NCI-H510A treated with DMSO at 0.1 percent for 48 hours (cell line): ENCODE measurements at places on chromosomes 5 and 9.

DNA sequence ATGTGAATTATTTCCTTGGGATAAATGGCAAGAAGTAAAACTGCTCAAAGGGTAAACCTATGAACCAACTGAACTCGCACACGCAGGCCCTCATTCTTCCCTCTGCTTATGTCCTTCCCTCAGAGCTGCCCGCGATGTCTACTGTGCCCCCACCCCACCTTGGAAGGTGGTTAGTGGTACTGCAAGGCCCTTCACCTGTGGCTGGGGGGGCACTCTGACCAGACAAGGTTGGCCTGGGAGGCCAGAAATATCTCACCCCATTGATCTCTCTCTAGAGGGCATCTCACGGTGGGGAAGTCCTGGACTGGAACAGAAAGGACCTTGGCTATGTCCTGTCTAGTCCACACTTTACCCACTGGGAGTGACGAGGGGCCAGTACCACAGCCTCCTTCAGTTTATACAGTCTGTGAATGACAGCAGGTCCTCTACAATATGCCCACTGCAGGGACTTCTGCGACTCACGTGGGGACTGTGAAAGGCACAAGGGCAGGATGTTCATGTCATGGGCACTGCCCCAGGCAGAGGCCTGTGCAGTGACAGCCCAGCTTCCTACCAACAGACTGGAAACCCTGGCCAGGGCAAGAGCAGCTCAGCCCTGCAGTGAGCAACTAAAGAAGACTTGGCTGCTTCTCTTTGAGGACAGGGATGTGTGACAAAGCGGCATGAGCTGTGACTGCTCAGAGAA lies 56.8 kb upstream of the SYNPO start:
- DNase-seq, result no peak

DNA sequence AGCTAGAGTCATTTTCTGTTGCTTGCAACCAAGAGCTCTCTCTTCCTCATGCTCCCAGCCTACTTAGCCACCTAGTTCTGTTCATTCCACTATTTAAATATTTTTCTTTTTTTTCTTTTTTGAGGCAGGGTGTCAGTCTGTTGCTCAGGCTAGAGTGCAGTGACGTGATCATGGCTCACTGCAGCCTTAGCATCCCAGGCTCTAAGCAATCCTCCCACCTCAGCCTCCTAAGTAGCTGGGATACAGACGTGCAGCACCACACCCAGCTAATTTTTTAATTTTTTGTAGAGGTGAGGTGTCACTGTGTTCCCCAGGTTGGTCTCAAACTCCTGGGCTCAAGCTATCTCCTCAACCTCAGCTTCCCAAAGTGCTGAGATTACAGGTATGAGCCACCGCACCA lies 5.1 kb upstream of the F12 start:
- no peak for DNase-seq

GRCh38 chr5:150293091-150293941 lies 3.7 kb upstream of the CAMK2A start:
- DNase-seq, result no peak

GRCh38 chr5:102106599-102106998 lies 189.5 kb downstream of the SLCO4C1 start:
- no peak for DNase-seq

GRCh38 chr9:123167474-123167873 lies 100.9 kb downstream of the STRBP start:
- DNase-seq, result no peak

DNA sequence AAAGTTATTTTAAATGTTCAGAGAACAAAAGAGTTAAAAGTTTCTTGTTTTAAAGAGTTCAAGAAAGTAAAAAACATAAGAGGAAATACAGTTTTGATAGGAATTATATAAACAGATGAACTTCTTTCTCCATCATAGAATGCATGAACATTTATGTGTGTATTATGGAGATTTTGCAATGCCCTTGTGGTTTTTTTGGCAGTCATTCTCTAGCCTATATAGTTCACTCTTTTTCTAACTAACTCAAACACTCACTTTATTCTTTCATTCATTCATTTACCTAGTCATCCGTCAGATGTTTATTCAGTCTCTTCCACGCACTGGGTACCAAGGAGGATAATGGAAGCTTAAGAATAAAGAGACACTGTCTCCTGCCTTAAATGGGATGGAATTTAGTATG lies 195.9 kb upstream of the VLDLR start:
- no peak for DNase-seq

DNA sequence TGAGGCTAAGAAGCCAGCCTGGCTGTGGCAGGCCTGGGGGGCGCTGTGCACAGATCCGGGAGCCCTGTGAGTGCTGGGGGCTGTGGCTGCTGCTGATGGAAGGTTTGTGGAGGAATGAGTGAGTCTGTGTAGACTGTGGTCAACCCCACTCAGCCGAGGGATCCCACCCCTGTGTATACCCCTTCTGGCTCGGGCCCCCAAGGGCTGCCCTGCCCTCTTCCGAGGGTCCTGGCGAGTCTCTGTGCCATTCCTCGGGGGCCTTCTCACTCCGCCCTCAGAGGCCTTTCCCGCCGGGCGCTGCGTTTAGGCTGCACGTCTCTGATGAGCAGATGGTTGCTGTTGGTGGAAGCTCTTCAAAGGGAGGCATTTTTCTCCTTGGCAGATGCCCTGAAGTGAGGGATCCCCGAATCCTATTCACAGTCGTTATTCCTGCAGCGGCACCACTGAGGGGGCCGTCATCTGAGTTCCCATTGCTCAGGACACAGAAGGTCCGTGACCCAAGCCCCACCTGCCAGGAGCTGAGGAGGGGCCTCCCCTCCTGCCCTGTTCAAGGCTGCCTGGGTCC lies 94.1 kb downstream of the RXRA start:
- no peak for DNase-seq

DNA sequence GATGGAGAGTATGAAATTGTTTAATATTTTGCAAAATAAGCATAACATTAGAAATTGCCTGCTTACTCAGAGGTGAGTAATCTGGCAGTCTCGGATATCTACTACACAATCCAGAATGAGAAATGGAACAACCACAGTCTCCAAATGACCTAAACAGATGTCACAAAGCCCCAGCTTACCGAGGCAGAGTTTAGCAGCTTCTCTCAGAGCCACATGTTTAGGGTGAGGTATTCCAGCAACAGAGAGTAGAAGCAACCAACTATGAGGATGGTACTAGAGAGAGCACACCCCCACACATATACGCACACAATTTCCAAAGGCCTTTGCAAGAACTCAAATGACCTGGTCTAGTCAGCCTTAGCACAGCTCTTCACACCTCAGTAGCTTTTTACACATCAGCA lies 122.7 kb upstream of the LPAR1 start:
- no peak for DNase-seq

GRCh38 chr9:95822583-95823431 lies 52.7 kb upstream of the ERCC6L2 start:
- DNase-seq, result no peak

DNA sequence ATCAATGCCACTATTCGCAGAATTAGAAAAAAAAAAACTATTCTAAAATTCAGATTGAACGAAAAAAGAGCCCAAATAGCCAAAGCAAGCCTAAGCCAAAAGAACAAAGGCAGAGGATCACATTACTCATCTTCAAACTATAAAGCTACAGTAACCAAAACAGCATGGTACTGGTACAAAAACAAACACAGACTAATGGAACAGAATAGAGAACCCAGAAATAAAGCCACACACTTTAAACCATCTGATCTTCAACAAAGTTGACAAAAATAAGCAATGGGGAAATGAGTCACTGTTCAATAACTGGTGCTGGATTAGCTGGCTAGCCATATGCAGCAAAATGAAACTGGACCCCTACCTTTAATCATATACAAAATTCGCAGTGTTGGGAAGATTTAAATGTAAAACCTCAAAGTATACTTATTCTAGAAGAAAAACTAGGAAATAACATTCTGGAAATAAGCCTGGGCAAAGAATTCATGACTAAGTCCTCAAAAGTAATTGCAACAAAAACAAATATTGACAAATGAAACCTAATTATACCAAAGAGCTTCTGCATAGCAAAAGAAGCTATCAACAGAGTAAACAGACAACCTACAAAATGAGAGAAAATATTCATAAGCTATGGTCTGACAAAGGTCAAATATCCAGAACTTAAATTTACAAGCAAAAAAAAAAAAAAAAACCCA lies 153.7 kb downstream of the NDUFS4 start:
- peak; percentile 17 for DNase-seq

DNA sequence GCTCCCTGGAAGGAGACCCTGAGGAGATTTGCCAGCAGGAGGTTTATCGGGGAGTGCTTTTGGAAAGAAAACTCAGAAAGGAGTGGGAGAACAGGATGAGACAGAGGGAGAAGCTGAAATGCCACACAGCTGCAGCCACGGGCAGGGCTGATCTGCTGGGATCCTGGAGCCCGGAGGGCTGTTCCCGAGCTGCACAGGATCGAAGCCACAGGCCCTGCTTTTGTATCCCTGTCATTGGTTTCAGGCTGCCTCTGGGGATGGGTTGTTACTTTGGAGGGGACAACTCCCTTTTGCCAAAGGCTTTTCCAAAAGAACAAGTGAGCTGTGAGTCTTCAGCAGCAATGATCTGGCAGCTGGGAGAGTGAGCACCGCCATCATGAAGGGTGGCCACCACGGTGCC lies 152.5 kb upstream of the PTCH1 start:
- DNase-seq, result no peak

- DNase-seq, result no peak
These were observed 526.1 kb upstream of the WWC1 start for GRCh38 chr5:167765352-167765751.

DNA sequence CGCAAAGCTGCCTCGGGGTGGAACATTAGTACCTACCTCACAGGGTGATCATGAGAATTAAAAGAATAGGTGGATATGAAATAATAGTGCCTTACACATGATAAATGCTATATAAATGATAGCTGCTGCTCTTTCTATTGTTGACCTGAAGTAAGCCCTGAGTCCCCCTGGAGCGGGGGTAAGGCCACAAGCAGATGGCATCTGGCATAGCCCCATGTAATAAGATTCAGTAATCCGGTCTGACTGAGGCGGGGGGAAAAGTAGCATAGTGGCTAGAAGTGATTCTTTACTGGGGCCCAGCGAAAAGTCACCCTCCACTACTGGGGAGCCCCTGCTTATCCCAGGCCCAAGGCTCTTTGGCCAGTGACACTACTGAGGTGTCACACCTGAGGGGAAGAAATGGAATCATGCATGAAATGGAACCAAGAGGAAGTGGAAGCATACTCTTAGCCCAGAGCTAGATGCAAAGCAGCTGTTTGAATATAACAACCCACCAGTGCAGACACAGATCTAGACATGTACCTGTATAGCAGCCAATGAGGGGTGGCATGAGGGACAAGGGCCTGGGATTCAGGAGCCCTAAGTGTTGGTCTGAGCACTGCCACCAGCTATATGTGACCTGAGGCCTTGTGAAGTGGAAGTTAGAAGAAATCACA lies 16.1 kb upstream of the FGFR4 start:
- no peak for DNase-seq

DNA sequence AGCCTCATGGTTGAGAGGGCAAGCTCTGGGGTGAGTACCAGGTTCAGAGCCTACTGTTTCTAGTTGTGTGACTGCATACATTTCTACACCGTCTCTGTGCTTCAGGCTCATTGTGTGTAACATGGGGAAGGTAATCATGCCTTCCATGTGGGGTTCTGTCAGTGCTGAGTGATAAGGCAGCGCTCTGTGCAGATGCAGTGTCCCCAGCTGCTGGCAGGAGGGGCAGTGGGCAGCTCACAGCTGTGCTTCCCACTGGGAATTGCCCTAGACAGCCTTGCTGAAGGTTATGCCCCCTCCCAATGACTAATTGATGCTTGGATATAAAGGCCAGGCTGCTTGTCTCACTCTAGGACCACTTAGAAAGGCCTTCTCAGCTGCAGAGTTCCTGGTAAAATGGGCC lies 121.8 kb upstream of the SAP30L start:
- no peak for DNase-seq

- DNase-seq, result no peak
These were observed 20.3 kb downstream of the AOPEP start for GRCh38 chr9:94746541-94747370.

- DNase-seq, result no peak
These were observed 526.1 kb downstream of the BNC2 start for GRCh38 chr9:16344343-16344742.

- DNase-seq, result peak; percentile 72
These were observed 36.9 kb upstream of the PLEKHG4B start for GRCh38 chr5:54876-55569.

DNA sequence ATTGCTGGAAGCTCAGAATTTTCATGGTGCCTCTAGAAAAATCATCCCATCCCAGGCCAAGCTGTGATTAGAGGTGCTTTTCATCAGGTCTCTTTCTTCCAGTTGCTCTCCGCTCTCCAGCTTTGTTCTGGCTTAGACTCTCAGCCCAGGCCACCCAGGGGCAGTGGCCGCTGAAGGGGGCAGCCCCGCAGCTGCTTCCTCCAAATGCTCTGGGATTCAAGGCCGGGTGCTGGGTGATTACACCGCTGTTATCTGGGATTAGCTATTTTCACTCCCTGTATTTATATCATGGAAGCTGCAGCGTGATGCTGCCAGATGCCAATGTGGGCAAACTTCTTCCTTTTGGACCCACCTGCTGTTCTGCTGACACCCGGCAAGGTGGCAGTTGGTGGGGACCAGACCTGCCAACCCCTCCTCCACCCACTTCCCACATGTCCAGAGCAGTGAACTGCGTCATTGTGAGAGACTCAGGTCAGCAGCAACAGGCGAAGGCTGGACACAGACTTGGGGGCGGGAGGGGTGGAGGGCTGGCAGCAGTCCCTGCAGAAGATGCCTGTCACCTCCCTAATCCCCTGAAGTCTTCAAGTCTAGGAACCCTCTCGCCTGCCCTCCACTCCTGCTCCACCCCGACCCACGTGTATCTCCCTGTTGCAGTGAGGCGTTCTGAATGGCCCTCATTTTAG lies 33.9 kb upstream of the NKX2-5 start:
- no peak for DNase-seq

DNA sequence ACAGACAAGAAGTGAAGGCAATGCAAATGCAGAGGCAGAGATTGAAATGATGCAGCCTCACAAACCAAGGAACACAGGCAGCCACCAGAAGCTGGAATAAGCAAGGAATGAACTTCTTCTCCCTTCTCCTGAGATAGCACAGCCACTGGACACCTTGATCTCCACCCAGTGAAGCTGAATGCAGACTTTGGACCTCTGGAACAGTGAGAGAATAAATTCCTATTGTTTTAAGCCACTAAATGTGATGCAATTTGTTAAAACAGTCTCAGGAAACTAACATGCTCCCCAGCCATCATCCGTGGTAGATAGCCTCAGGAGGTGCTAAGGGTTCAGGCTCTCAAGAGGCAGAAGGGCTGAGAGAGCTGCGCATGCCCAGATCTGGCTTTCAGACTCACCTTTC lies 512.2 kb upstream of the ZNF608 start:
- no peak for DNase-seq

GRCh38 chr9:12740845-12741244 lies 34.0 kb upstream of the LURAP1L start:
- DNase-seq, result no peak

GRCh38 chr9:37621273-37622121 lies 29.1 kb upstream of the TOMM5 start:
- no peak for DNase-seq

DNA sequence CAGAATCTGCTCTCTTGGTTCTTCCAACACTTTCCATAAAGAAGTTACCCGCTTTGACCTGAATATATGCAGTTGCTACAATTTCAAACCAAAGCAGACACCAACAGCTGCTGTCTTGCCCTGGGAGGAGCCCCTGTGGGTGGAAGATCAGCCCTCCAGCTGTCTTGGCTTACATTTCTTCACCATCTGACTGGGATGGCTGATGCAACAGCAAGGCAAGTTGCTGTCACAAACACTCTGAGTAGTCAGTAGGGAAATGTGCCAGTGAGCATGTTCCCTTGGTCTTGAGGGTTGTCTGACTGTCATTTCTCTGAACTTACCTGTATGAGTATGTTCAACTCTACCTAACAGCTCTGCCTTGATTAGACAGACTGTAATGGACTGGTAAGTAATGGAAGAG lies 152.9 kb downstream of the SGCD start:
- DNase-seq, result no peak
